Daoy (cell line): ENCODE measurements at places on chromosomes 2 and 18.

DNA sequence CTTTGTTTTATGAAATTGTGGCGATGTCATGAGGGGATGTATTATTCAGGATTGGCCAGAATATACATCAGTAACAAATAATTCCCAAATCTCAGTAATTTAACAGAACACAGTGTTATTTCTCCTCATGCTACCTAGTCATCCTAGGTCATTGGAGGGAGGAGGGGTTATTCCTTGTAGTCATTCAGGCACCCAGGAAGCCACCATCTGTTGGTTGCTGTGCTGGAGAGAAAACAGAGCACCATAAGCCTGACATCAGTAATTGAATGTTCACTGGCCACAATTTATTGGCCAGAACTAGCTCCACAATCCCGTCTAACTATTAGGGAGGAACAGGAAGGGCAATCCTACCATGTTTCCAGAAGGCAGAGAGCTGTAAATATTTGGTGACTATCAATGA is 303.5 kb upstream of the CELF4 start:
- no peak for DNase-seq

DNA sequence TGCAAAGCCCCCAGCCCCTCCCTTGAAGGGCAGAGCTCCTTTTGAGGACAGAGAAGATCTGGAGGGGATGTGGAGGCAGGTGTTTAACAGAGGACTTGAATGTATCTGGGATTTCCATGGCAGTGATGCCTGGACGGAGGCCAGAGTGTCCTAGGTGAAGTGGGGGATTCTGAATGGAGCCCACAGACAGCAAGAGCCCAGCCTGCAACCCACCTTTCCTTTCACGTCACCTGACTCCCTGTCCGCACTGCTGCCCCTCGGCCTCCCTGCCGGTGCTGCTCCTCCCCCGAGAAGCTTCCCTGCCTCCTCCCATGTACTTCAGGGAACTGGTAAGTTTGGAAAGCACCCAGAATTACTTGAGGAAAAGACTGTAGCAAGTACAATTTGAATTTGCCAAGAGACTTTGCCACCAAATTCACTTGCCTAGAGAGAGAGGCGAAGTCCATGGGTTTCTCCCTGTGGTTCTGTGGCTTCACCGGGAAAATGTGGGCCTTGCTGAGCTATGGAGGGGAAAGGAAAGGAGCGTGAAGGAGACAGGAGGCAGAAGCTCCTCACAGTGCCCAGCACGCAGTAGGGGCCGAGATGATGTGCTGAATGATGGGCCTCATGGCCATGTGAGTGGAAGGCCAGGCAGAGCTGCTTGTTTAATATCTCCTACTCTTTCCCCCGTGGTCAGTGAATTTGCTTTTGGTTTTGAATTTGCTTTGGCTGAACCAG is 13.9 kb upstream of the ASPRV1 start:
- DNase-seq, result no peak

GRCh38 chr18:52391810-52392559 is 52.0 kb downstream of the DCC start:
- no peak for DNase-seq

DNA sequence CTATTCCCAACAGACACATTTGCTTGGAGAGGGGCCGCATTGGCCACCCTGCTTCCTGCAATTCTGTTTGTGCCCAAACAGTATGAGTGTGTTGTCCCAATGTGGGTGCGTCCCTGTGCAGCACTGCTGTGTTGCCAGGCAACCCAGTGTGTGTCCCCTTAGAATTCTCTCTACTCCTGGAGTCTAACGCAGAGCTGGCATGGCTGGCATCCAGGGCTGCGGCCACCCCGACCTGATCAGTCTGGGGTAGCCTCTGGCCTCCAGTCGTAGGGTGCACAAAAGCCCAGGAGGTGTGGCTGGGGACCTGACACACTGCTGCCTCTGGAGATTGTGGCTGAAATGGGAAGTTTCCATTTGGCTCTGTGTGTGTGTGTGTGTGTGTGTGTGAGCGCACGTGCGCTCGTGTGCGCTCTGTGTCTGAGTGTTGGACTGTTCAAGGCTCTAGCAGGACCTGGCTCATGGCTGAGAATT is 48.0 kb downstream of the TEX44 start:
- DNase-seq, result no peak

GRCh38 chr2:30865892-30866681 is 58.8 kb upstream of the CAPN13 start:
- DNase-seq, result no peak

GRCh38 chr2:239916205-239917124 is 108.7 kb downstream of the NDUFA10 start:
- no peak for DNase-seq
